ENCODE measurements at places on chromosomes 6 and 20. TPM values are rescaled to one million over a fixed set of nuclear protein-coding genes. Genes with fewer than 3 reads are reported as not detected.

DNA sequence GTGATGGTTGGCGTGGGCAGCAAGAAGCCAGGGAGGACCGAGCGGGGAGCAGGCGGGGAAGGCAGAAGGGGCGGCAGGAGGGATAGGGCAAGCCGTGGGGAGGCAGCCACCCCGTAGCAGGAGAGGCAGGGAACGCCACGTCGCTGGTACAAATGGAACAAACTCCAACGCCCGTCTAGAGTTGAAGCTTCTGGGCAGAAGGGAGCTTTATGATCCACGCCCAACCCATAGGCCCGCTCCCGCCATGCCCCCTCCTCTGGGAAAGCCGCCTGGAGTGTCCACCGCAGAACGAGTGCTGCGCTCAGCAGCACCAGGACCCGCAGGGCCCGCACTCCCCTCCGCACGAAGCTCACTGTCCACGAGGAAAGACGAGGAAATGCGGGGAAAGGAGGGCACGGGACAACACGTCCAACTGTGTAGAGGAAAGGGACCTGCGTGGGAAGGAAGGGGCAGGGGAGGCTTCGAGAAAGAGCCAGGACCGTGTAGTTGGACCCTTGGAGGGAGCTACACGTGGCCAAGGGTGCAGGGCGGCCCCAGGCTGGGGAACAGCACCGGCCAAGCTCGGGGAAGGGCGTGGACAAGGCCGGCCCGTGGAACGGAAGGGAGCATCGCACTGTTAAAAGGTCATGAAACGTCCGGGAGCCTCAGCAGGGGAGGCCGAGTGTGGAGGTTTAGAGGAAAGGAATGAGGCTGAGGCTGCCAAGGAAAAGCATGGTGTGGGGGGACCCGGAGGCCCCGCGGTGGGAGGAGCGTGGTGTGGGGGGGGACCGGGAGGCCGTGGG lies 204.0 kb downstream of the DLL1 start:
- DNase-seq = no peak
- H3K27me3 ChIP-seq = peaks cover 6% of the 10 kb centered on the region
- H3K4me3 ChIP-seq = no peak overlapping the region
- H3K4me1 ChIP-seq = peaks cover 21% of the 10 kb centered on the region
- H3K27ac ChIP-seq = no peak overlapping the region

GRCh38 chr20:50595433-50595895 lies 85.3 kb downstream of the PTPN1 start:
- DNase-seq = no peak
- no peak overlapping the region for H3K4me3 ChIP-seq
- no peaks in the 10 kb centered on the region for H3K4me1 ChIP-seq
- H3K36me3 ChIP-seq = no peaks in the 10 kb centered on the region

SIGLEC1 gene
- total RNA-seq = not detected

GRCh38 chr6:106087548-106088325 lies 1.6 kb downstream of the PRDM1 start:
- DNase-seq = no peak
- peak overlapping the region; percentile 26 for H3K4me3 ChIP-seq
- H3K36me3 ChIP-seq = no peaks in the 10 kb centered on the region
- no peak overlapping the region for H3K27ac ChIP-seq
- peaks cover 9% of the 10 kb centered on the region for H3K4me1 ChIP-seq

DNA sequence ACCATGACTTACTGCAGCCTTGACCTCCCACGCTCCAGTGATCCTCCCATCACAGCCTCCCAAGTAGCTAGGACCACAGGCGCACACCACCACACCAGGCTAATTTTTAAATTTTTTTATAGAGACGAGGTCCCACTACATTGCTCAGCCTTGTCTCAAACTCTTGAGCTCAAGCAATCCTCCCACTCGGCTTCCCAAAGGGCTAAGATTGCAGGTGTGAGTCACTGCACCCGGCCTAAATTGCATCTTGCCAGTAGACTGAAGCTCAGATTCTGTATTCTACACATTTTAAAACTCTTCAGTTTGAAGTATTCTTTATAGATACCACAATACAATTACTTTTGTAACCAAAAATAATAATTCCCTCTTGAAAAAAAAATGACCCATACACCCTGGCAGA lies 11.4 kb downstream of the NUDT3 start:
- H3K27me3 ChIP-seq = peaks cover 2% of the 10 kb centered on the region
- H3K4me1 ChIP-seq = peaks cover 12% of the 10 kb centered on the region
- no peak overlapping the region for H3K4me3 ChIP-seq
- H3K27ac ChIP-seq = no peak overlapping the region
- no peak for DNase-seq

GRCh38 chr20:18267815-18268214 lies 20.5 kb upstream of the ZNF133 start:
- peak; percentile 58 for DNase-seq
- no peak overlapping the region for H3K4me3 ChIP-seq
- H3K4me1 ChIP-seq = peaks cover 2% of the 10 kb centered on the region
- H3K27ac ChIP-seq = no peak overlapping the region
- peaks cover 2% of the 10 kb centered on the region for H3K27me3 ChIP-seq

GRCh38 chr6:150118203-150118602 lies 24.6 kb upstream of the PPP1R14C start:
- H3K27me3 ChIP-seq = peaks cover 2% of the 10 kb centered on the region
- peaks cover 13% of the 10 kb centered on the region for H3K4me1 ChIP-seq
- no peak for DNase-seq
- no peaks in the 10 kb centered on the region for H3K36me3 ChIP-seq

DNA sequence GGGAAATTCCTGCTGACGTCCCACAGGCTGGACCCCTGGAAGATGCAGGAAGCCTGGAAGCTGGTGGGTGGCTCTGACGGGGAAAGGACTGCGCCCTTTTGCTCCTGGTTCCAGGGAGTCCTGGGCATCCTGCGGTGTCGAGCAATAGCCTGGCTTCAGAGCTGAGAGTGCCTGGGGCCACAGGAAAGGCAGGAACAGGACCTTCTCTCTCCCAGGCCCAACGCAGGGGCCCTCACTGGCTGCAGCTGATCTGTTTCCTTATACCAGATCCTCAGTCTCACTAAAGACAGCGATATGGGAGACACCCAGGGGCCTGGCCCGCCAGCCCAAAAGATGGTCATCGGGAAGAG lies 1.4 kb downstream of the B3GALT4 start:
- H3K4me3 ChIP-seq = peak overlapping the region; percentile 67
- no peaks in the 10 kb centered on the region for H3K36me3 ChIP-seq
- H3K27ac ChIP-seq = peak overlapping the region; percentile 28

TGM3 gene
- not detected for total RNA-seq

PERP gene
- 10.7 TPM for total RNA-seq

DNA sequence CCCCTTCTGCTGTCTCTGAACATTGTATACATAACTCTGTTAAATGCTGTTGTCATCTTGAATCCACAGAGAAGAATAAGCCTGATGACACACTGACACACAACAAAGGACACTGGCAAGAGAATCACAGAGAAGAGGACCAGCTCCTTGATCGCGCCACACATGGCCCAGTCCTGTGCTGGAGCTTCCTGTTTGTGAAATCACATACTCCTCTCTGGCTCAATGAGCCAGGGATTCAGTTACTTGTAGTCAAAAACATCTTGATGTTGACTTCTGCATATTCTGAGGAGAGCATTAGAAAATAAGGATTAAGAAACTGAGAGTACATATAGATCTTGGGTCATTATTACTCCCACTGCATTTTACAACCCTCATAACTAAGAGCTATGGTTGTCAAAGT lies 100.1 kb downstream of the EPB41L2 start:
- no peaks in the 10 kb centered on the region for H3K36me3 ChIP-seq
- H3K27ac ChIP-seq = no peak overlapping the region
- peaks cover 3% of the 10 kb centered on the region for H3K4me1 ChIP-seq
- no peak for DNase-seq
- H3K27me3 ChIP-seq = no peaks in the 10 kb centered on the region

- H3K27me3 ChIP-seq = no peaks in the 10 kb centered on the region
- H3K4me3 ChIP-seq = no peak overlapping the region
- no peaks in the 10 kb centered on the region for H3K4me1 ChIP-seq
- peaks cover 7% of the 10 kb centered on the region for H3K36me3 ChIP-seq
- peak; percentile 36 for DNase-seq
Measured at GRCh38 chr6:118263921-118264486, 284.1 kb upstream of the PLN start.

DNA sequence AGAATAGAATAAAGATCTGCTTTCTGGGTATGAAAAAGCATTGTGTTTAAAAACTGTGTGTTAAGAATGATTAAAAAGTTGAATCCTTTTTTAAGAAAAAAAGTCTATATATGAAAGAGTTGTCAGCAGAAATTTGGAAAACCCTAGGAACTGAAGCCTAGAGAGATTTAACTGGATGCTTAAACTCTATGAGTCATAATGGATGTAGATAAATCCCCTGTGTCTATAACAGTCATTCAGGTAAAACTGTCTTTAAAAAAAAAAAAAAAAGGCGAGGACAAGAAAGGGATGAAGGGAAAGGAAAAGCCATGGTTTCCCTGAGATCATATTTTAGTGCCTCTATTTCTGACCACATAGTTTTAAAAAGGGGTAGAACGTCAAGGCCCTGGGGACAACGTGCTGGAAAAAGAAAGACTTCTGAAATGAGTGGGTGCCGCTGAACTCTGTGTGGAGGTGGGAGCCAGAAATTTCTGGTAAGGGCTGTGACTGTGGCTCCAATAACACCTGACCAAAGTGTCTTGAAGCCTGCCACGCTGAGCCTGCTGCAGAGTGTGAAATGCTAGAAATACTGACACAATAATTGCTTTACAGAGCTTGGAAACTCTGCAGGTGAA lies 302.6 kb upstream of the ARID1B start:
- no peaks in the 10 kb centered on the region for H3K4me1 ChIP-seq
- no peaks in the 10 kb centered on the region for H3K36me3 ChIP-seq
- no peak for DNase-seq
- H3K4me3 ChIP-seq = no peak overlapping the region

DNA sequence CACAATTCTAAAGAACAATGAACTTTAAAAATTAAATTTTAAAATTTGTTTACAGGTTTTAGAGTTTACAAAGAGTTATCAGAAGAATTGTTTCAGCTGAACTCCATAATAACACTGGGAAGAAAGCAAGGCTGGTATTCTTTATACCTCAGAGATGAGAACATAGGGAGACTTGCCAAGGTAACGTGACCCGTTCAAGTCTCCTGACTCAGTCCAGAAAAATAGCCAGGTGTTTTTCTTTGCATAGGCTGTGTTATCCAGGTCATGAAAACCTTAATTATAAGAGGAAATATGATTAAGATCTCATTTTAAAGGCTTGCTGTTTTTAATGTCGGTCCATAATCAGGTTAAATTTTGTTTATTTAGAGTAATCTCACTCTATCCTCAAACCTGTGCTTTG lies 8.5 kb upstream of the C6orf141 start:
- H3K4me1 ChIP-seq = no peaks in the 10 kb centered on the region
- no peak overlapping the region for H3K27ac ChIP-seq
- no peak for DNase-seq
- no peak overlapping the region for H3K4me3 ChIP-seq

GRCh38 chr6:152462716-152463115 lies 174.4 kb downstream of the SYNE1 start:
- H3K36me3 ChIP-seq = no peaks in the 10 kb centered on the region
- DNase-seq = no peak
- no peaks in the 10 kb centered on the region for H3K27me3 ChIP-seq
- H3K27ac ChIP-seq = no peak overlapping the region
- H3K4me1 ChIP-seq = peaks cover 7% of the 10 kb centered on the region
- no peak overlapping the region for H3K4me3 ChIP-seq

GRCh38 chr20:47421076-47421475 lies 64.6 kb upstream of the ZMYND8 start:
- H3K4me1 ChIP-seq = peaks cover 4% of the 10 kb centered on the region
- no peak for DNase-seq
- no peak overlapping the region for H3K4me3 ChIP-seq
- no peak overlapping the region for H3K27ac ChIP-seq
- H3K36me3 ChIP-seq = no peaks in the 10 kb centered on the region
- no peaks in the 10 kb centered on the region for H3K27me3 ChIP-seq

DNA sequence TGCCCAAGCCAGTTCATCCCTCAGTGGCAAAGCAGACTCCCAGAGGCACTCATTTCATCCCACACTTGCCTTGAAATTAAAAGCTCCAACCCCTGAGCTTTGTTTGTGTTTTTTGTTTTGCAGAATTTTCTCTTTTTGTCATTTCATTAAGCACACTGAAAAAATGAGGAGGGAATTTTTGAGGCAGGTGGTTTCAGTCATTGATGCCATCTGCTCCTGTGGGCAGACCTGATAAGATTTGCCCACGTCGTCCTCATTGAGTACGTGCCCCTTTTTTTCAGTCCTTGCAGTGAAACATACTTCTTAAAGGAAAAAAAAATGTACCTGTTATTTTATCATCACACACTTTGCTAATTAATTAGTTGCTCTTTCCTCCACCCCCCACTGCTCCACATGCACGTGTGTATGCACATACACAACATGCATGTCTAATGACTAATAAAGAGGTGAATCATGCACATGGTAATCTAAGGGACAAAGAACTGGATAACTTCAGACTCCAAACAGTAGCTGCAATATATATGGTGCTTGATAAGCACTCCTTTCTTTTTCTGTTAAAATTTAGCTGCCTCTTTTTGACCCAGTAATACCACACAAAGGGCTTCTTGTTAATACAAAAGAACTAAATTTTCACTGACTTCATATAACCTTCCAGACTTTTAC lies 102.1 kb upstream of the TMEM181 start:
- no peaks in the 10 kb centered on the region for H3K36me3 ChIP-seq
- no peak for DNase-seq
- peaks cover 2% of the 10 kb centered on the region for H3K27me3 ChIP-seq
- H3K27ac ChIP-seq = no peak overlapping the region
- H3K4me1 ChIP-seq = peaks cover 3% of the 10 kb centered on the region

DNA sequence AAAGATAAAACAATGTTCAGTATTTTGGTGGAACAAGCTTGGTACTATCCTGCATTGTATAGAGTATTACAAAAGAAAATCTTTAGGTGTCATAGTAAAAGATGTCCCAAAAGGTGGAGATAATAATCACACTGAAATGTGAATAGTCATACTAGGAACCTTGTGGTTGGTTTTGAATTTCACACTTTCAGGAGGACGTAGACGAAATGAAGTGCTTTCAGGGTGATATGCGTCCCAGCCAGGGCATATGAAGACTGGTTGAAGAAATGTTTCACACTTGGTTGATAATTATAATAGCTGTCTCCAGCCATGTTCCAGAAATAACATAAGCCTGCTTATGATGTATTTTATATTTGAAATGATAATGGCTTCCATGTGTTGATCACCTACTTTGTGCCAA lies 60.4 kb downstream of the SCAND1 start:
- H3K4me1 ChIP-seq = no peaks in the 10 kb centered on the region
- H3K4me3 ChIP-seq = no peak overlapping the region
- H3K27ac ChIP-seq = no peak overlapping the region
- no peaks in the 10 kb centered on the region for H3K27me3 ChIP-seq
- H3K36me3 ChIP-seq = no peaks in the 10 kb centered on the region
- no peak for DNase-seq

EZR gene
- total RNA-seq = 272 TPM

CRISP2 gene
- total RNA-seq = not detected

BTBD3 gene
- total RNA-seq = 24.3 TPM

DNA sequence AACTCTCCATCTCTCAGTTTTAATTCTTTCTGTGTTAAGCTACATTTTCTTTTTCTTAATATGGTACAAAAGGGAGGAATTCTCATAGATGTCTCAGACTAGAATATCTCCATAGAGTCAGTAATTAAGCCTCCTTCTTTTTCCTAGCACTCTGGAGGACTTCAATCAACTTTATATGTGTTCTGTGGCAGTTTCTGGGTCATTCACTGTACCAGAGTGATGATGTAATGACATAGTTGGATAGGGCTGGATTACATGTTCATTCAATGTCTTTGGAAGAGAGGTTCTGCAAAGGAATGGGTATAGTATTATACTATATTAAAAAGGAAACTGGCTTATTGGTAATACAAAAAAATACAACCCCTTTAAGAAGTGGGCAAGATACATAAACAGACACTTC lies 318.3 kb upstream of the OPRM1 start:
- no peak for DNase-seq
- H3K4me1 ChIP-seq = peaks cover 5% of the 10 kb centered on the region
- H3K4me3 ChIP-seq = no peak overlapping the region

WFDC5 gene
- not detected for total RNA-seq

All from glutamatergic neuron (in vitro differentiated cells).